ENCODE measurements at places on chromosomes 11 and 22.

DNA sequence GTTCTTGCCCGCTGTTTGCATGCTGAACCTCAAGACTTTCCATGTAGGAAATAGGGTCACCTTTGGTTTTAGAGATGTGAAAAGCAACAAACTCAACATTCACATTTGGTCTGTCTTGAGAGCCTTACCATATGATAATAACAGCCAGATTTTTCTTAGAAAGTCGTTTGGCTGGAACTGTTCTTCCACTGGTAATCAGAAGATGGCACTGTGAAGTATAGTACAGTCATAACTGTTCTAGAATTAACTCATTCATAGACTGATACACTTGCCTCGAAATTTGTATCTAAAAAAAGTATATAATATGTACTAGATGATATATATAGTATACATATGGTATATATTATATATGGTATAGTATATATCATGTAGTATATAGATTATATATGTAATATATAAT, 12.3 kb downstream of the LUZP2 start:
- DNase-seq = no peak

GRCh38 chr22:45235101-45235777, 5.5 kb downstream of the KIAA0930 start:
- DNase-seq = no peak

- DNase-seq = no peak
Measured at GRCh38 chr22:17922925-17923903, 101.1 kb downstream of the MICAL3 start.

DNA sequence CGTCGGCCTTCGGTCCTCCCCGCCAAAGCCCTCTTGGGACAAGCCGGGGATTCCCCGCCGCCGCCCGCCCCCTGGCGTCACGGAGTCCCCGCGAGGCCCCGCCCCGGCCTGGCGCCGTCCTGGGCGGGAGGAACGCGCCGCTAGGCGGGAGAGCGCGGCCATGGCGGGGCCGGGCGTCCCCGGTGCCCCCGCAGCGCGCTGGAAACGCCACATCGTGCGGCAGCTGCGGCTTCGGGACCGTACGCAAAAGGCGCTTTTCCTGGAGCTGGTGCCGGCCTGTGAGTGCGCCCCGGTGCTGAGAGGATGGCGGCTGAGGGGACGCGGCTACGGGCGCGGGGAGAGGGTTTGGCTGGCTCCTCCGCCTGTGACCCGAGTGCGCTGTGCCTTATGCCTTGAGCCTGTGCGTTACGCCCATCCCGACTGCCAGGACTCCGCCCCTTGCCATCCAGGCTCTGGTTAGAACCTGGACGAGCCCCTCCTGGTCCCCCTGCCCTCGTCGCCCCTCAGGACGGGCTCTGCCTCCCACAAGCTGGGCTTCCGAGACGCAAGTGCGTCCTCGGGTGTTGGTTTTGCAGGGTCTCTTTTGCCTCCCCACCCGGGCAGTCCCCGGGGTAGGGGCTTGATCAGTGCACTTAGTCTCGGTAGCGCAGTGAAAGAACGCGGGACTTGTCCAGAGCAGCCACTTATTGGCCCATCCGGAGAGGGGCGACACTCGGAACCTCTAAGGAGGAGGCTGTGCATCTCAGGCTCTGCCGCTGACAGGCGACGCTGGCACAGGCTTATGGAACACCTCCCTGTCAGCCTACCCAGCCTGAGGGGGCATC, at the start of gene ATG16L2:
ATG16L2 (plus strand) TSS at position 126 of the 824 bp plus-strand sequence; CDS start at position 161, 35 bp downstream.
- DNase-seq = peak; percentile 82

GRCh38 chr11:5043380-5043779, 2.9 kb upstream of the OR52J3 start:
- DNase-seq = no peak

GRCh38 chr11:58442136-58442535, at the start of gene OR5B12:
Gene OR5B12, minus strand, starts transcription at chr11:58442236. Its CDS starts 2,085 bp downstream, at chr11:58440151.
- DNase-seq = no peak

DNA sequence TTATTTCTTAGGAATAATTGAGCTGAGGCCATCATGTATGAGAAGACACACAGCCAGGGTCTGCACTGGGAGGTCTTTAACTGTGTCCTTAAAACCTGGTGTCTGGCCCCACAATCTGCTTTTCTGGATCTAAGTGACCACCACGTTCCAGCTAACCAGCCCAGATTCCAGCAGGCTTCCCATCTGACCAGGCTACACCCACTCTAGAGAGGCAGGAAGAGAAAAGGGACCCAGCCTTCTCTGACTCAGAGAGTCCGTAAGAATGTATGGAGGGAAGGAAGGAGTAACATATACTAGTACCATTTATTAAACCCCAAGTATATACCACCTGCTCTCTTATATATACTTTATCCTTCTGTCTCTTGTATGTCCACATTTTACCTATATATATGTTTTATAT, 80.1 kb downstream of the LDLRAD3 start:
- no peak for DNase-seq

GRCh38 chr11:73085189-73085875, 56.8 kb downstream of the FCHSD2 start:
- DNase-seq = no peak

GRCh38 chr11:26767060-26767459, 45.2 kb upstream of the SLC5A12 start:
- DNase-seq = no peak

GRCh38 chr22:33572086-33572485, 348.2 kb downstream of the LARGE1 start:
- DNase-seq = no peak

DNA sequence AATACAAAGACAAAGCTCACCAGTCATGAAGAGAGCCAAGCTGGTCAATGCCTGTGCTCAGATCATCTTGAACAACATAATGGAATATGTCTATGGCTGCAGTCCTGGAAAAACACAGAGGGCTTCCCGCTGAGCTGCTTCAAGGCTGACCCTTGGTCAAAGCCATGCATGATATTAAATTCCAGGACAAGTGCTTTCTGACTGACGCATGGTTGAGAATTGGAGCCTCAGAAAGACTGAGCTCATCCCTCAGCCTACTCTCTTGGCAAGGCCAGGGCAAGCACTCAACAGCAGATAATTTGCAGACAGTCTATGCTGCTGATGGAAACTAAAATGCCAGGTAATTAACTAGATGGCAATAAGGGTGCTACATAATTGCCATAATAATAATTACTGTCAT, 89.2 kb downstream of the GALNT18 start:
- no peak for DNase-seq

DNA sequence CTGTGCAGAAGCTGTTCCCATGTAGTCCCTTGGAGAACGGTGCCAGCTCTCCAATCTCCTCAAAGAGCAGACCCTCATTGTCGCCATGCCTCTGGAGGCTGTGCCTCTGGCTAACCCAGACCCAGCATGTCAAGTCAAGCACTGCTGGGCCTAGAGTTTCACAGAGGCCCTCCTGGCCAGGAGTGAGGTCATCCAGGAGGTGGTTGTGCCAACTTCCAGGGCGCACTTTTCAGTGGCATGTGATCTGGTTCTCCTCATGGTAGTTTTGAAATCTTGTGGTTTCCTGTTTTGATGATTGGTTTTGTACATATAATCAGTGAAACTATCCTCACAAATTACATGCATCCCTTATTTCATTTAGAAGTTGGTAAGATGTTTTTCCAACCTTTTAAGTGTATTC, 78.9 kb downstream of the PPFIBP2 start:
- no peak for DNase-seq

DNA sequence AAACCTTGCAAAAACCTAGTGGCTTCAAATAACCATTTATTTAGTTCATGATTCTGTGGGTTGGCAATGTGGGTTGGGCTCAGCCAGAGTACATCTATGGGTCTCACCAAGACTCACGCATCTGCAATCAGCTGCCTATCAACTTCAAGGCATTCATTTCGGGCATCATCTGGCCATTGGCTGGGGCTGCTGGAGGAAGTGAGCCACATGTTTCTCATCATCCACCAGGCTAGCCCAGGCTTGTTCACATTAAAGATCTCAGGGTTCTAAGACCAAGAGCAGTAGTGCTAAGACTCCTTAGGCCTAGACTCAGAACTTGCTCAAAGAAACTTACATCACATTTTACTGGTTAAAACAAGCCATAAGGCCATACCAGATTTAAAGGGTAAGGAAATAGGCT, 478.9 kb upstream of the ARHGAP42 start:
- no peak for DNase-seq

- no peak for DNase-seq
Measured at GRCh38 chr22:35609761-35610160, 7.4 kb downstream of the MB start.

GRCh38 chr22:42039271-42039670, 31.3 kb downstream of the NAGA start:
- DNase-seq = no peak
